ENCODE measurements at places on chromosomes 6 and 20.

DNA sequence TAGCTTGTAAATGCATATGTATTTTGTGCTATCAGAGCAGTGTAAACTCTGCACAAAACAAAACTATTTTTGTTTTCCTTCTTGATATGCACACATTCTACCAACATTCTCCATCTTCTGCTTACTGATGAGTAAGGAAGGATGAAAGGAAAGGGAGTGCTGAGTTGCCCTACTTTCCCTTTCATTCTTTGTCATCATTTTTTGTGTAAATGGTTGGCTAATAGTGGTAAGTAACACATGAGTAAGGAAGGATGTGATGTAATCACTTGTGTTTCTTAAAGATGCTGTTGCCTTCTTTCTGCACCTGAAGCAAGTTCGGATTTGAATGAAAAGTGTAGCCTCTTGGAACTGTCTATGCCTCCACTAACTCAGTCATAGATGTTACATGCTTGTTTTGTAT lies 4.6 kb upstream of the REV3L start:
- DNase-seq, result peak; percentile 64

DNA sequence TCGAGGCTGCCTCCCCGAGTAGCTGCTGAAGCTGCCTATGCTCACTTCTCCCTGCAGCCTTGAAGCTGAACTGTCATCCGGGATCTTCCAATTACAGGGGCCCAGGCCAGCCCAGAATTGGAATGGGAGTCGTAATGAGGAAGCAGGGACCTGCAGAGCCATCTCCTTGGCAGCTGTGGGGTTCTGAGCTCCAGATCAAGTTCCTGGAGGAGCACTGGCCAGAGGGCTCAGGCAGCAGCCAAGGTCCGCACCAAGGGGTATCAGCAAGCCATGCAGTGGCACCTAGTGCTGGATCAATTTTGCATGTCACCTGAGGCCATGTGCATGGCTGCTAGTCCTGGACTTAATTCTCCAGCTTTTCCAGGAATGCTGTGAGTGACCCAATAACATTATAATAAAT lies 163.2 kb upstream of the TSHZ2 start:
- no peak for DNase-seq

DNA sequence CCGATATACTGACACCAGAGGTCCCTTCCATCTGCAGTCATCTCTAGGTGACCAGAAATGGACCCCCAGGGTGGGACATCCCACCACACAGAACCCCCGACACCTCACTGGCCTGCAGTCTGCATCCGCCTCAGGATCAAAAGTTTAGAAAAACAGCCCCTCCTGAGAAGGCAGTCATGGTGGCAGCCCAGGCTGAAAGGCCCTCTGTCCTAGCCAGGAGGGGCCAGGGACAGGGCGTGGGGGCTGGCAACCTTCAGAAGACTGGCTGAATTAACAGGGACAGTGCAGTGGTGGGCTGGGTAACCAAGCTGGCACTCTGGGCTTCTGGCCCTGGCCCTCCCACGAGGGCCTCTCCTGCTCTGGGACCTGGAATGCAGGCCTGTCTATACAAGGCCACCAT lies 34.3 kb upstream of the MDFI start:
- DNase-seq, result no peak

DNA sequence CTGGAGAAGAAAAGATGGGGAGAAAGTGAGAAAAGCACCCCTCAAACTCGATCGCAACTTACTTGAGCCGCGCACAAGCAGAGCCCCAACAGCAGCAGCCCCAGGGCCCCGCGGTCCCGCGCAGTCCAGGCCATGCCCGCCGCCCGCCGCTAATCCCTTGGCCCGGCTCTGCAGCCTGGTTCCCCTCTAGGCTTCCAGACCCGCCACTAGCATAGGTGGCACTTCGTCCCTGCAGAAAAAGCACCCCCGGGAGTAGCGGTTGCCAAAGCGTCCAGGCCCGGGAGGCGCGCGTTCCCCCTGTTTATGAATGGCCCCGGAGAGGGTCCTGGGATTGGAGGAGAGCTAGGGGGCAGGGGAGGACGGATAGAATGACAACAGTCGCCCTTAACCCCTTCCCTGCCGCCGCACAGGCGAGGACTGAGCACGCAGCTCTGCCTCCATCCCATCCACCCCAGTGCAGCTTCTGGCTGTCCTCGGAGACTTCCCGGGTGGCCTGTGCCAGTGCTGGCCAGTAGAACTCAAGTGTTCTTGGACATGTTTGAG lies 19.9 kb downstream of the COL9A1 start:
- no peak for DNase-seq

- DNase-seq, result no peak
Observed at GRCh38 chr20:8060977-8061376, 41.4 kb upstream of the TMX4 start.

GRCh38 chr20:4555188-4555890 lies 166.4 kb upstream of the PRND start:
- peak; percentile 28 for DNase-seq

- no peak for DNase-seq
Observed at GRCh38 chr20:33889312-33889711, 78.2 kb downstream of the CHMP4B start.

- DNase-seq, result no peak
Observed at GRCh38 chr6:56475736-56476457, 166.8 kb downstream of the DST start.

- DNase-seq, result no peak
Observed at GRCh38 chr6:44278315-44278714, 8.1 kb downstream of the TMEM151B start.

DNA sequence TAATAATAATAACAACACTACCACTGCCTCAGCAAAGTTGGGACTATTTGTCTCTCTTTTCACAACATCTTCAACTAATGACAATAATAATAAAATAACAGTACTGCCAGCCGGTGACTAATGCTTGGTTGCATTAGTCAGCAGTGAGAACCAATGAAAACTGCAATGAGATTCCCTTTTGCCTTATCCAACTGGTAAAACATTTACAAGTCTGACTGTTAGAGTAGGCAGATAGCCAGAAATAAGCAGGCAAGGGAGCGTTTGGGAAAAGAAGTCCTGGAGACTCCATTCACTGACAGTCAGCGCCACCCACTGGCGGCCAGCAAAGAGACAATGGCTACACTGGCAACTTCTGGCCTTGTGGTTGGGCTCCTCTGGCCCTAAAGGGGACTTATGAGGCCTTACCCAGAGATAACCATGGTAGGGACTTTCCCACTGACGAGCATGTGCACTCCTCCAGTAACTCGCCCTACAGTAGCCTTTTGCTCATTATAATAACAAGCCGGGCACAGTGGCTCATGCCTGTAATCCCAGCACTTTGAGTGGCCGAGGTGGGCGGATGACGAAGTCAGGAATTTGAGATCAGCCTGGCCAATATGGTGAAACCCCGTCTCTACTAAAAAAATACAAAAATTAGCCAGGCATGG lies 3.4 kb upstream of the NSFL1C start:
- peak; percentile 93 for DNase-seq

GRCh38 chr6:45712786-45713185 lies 302.9 kb downstream of the CLIC5 start:
- no peak for DNase-seq

- DNase-seq, result no peak
Observed at GRCh38 chr6:7035837-7036249, 71.9 kb upstream of the RREB1 start.

- DNase-seq, result no peak
Observed at GRCh38 chr20:19738951-19739350, 19.1 kb upstream of the RIN2 start.

- DNase-seq, result no peak
Observed at GRCh38 chr6:169844946-169845345, 93.5 kb downstream of the ERMARD start.

- DNase-seq, result peak; percentile 45
Observed at GRCh38 chr6:131061041-131061750, 1.8 kb downstream of the EPB41L2 start.

DNA sequence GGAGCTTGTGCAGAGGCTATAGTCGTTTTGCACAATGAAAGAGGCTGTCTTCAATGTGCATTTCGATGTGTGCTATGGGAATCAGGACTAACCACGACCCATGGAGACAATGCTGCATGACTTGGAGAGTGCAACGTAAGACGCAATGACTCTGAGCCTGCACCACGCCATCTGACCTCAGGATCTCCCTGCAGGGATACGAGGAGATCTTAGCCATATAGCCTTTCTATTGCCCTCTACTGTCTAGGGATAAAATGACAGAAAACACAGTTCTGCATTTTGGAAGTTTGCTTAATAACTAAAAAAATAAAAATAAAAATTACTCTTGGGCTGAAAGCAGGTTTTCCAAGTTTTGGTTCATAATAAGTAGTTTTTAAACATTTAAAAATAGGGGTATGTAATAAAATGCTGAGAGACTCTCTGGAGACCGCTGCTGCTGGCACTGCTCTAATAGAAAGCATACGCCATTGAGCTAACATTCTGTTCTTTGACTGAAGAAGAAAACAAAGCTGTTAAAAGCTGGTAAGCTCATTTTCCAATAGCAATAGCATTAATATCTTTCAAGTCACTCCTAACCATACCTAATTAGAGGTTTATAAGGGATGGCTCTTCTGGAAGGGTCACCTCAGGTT lies 87.2 kb downstream of the PDE7B start:
- DNase-seq, result peak; percentile 39

- DNase-seq, result peak; percentile 80
Observed at GRCh38 chr6:45930420-45931040, 85.1 kb downstream of the CLIC5 start.

DNA sequence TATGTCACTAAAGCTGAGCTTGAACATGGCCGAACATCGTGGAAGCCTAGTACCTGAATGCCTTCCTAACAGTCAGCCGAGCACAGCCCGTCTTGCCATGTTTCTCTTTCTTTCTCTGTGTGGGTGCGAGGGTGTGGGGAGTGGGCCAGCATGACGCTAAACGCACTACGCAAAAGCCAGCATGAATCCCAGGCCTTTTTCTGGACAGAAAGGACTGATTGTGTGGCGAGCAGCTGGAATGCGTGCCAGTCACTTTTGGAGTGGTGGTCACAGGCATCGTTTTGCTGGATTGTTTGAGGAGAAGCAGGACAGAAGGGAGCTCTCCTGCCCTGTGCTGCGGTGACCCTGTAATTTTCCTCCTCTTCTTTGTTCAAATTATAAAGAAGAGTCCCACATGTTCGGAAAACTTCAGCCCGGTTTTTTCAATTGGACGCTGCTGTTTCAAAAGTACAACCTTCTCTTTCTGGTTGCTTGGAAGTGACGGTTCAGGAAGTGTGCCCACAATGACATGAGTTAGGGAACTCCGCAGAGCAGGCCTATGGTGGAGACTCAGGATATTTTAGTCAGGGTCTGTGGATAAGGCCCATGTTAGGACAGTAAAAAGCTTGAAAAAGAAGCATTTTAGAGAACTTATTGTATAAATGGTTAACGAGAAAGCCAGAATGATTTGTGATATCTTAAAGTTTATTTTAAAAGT lies 54.3 kb downstream of the PDE7B start:
- DNase-seq, result no peak

DNA sequence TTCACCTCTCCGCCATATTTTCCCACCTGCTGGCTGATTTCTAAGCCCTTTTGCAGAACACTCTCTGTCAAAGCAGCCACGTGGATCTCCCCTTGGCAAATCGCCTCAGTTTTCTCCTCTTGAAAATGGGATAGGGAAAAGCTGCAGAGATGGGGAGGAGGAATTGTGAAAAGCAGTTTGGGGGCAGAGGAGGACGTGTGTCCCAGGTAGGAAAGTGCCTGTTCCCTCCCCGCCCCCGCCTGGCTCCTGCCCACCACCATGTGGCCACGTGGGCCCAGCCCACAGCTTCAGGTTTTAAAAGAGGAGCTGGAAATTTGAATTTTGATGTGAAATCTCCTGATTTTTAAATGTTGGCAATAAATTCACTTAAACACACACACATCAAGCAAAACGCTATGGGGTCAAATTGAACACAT lies 3.6 kb upstream of the CEBPB start:
- DNase-seq, result no peak

DNA sequence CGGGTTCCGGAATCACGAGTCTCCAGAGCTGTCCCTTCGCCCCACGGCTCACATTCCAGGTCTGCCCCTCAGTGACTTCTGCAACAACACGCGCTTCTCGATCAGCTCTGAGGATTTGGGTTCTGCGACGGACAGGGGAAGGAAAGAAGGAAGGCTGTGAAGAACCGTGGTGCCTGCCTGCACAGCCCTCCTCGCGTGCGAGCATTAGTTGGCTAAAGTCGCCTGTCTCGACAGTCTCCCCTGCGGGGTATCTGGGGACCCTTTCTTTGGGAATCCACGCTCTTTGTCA lies 23.1 kb downstream of the VPS52 start:
- peak; percentile 70 for DNase-seq

DNA sequence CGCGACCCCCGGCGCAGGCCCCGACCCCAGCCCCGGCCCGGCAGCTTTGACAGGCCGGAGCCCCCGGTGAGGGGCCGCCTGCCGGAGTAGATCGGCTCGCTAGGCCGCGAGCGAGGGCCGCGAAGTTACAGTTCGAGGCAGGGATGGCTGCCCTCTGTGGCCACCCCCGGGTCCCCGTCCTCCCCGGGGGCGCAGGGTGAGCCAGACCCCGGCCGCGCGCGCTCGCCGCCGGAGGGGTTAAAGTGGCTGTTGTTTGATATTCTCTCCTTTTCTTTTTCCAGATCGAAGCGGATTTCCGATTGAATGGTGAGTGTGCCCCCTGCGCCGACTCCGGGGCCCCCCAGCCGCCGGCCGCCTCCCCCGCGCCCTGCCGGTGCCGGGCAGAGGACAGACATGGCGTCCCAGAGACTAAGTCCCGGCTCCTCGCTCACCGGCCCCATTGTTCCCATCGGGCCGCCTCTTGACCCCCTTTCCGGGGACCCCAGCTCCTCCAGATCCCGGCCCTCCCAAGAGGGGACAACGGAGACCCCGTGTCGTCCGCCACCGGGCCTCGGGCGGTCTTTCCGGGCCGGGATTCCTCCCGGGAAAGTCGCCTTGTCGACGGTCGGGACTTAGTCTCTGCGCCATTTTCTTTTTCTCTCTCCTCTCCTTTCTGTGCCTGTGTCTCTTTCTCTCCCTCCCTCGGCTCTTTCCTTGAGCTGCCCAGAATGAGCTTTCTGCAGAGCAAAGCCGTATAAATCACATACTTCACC lies 704 bp downstream of the TOP1 start:
- peak; percentile 60 for DNase-seq

DNA sequence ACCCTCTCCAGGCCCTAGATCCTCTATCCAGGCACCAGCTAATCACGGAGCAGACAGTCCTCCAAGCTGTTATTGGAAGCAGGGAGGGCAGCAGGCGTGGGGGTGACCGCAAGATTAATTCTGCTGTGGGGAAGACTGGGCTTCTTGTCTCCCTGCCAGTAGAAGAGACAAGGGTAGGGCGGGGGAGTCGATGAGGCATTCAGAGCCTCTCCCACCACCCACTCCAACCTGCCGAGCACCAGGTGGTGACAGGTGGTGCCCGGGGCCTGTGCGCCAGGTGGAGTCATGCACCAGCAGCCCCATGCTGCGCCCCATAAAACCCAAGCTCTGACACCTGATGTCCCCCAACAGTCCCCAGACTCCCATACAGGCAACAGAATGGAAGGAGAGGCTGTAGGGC lies 89.6 kb downstream of the CDH22 start:
- no peak for DNase-seq

Data from adipocyte (in vitro differentiated cells).